Progenitor cell of endocrine pancreas (in vitro differentiated cells): ENCODE measurements at places on chromosomes 3 and 15.
A peak's percentile ranks its signal among the peaks of the same experiment; 100 is the strongest.

DNA sequence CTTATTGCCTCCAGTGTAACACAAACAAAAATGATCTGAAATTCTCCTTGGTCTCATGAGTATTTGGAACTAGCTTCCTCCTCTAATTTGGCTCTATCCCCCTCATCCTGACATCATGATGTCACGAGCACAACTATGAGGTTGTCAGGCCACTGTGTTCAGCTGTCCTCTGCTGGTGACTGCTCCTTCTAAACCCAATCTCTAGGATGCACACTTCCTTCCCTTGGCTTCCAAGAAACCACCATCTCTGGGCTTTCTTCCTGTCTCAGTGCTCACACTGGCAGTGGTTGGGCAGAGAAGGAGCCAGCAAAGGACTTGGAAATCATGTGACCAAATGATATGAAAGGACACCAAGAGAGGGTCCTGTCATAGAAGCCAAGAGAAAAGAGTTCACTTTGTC lies 30.7 kb upstream of the EIF1B start:
- no peak for DNase-seq
- H3K36me3 ChIP-seq: peaks cover 3% of the 10 kb centered on the region
- no peaks in the 10 kb centered on the region for H3K27me3 ChIP-seq
- H3K4me3 ChIP-seq: no peak overlapping the region
- H3K4me1 ChIP-seq: no peaks in the 10 kb centered on the region

GRCh38 chr3:66620296-66620695 lies 119.5 kb upstream of the LRIG1 start:
- H3K27me3 ChIP-seq: peaks cover 5% of the 10 kb centered on the region
- DNase-seq: no peak
- no peaks in the 10 kb centered on the region for H3K4me1 ChIP-seq

GRCh38 chr3:21830541-21830940 lies 79.5 kb upstream of the ZNF385D start:
- no peak for DNase-seq
- no peaks in the 10 kb centered on the region for H3K36me3 ChIP-seq
- H3K4me1 ChIP-seq: peaks cover 5% of the 10 kb centered on the region
- H3K27me3 ChIP-seq: peaks cover 4% of the 10 kb centered on the region
- H3K4me3 ChIP-seq: no peak overlapping the region
- H3K27ac ChIP-seq: no peak overlapping the region

GRCh38 chr15:67143646-67144045 lies 78.2 kb downstream of the SMAD3 start:
- H3K27ac ChIP-seq: no peak overlapping the region
- H3K4me1 ChIP-seq: peaks cover 53% of the 10 kb centered on the region
- no peak overlapping the region for H3K4me3 ChIP-seq
- H3K27me3 ChIP-seq: no peaks in the 10 kb centered on the region

DNA sequence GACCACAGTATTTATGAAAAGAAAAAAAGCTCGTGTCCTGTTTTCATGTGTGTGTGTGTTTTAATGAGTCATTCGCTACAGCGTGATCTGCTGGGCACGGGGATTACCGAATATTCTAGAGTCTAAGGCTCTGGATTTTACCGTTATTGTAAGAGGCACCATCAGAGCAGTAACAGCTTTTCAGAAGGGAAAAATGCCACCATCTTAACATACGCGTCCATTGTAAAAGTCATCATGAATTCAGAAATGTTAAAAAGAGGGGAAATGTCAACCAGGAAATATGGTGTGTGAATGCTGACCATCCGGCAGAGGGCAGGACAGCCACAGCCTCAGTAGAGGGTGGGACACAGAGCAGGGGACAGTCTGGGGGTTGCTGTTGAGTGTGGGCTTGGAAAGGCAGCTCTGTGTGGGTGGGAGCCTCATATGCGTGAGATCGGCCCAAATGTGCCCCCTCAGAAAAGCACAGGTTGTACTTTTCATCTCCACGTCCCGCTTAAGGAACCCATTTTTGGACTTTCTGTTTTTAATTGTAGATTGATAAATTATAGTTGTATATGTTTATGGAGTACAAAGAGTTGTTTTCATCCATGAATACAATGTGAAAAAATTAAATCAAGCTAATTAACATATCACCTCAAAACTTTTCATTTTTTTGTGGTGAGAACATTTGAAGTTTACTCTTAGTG lies 69.6 kb downstream of the ASB7 start:
- DNase-seq: no peak
- no peak overlapping the region for H3K27ac ChIP-seq
- H3K4me1 ChIP-seq: no peaks in the 10 kb centered on the region
- H3K36me3 ChIP-seq: peaks cover 2% of the 10 kb centered on the region
- H3K4me3 ChIP-seq: no peak overlapping the region

GRCh38 chr3:21694506-21694905 lies 56.5 kb downstream of the ZNF385D start:
- DNase-seq: no peak
- H3K4me3 ChIP-seq: no peak overlapping the region
- no peak overlapping the region for H3K27ac ChIP-seq
- H3K27me3 ChIP-seq: no peaks in the 10 kb centered on the region
- H3K36me3 ChIP-seq: no peaks in the 10 kb centered on the region

DNA sequence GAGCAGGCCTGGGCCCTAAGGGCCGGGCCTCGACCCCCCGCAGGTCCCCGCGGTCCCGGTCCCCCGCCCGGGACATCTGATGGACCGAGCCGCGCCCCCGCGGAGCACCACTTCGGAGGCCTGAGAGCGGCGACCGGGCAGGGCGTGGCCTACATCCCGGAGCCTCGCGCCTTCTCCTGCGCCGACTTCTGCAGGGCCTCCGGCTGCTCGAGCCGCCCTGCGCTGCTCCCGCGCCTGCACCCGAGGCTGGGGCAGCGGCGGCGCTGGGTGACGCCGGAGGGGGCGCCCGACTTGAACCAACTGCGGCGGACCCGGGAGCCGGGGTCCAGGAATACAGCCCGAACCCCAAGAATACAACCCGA lies 14.9 kb upstream of the GP9 start:
- DNase-seq: no peak
- peaks cover 6% of the 10 kb centered on the region for H3K4me1 ChIP-seq
- peaks cover 10% of the 10 kb centered on the region for H3K27me3 ChIP-seq
- H3K36me3 ChIP-seq: peaks cover 13% of the 10 kb centered on the region

DNA sequence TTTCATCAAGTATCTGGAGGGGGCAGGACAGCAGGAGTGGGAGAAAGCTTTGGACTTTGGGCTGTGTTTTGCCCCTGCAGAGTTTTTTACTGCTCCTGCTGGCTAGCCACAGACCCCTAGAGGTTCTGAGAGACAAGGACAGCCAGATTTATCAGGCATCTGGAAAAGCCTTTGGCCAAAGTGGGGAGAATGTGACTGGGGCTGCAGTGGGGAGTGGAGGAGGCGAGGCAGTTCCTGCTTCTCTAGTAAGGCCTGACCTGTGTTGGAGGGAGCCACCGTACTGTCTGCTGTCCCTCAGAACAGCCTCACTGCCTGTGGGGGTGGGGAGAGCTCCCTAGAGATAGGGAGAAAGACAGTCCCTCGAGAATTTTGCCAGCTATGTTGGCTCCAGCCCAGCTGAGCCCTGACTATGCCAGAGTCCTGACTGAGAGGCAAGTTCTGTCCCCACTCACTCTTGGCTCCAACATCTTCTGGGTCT lies 2.2 kb downstream of the ALPK3 start:
- peak overlapping the region; percentile 99 for H3K27ac ChIP-seq
- H3K4me1 ChIP-seq: peaks cover 49% of the 10 kb centered on the region
- no peak for DNase-seq
- H3K27me3 ChIP-seq: no peaks in the 10 kb centered on the region

- H3K27me3 ChIP-seq: no peaks in the 10 kb centered on the region
- no peak for DNase-seq
- H3K36me3 ChIP-seq: no peaks in the 10 kb centered on the region
- H3K27ac ChIP-seq: no peak overlapping the region
- no peak overlapping the region for H3K4me3 ChIP-seq
Measured at GRCh38 chr3:23258110-23258509, 55.0 kb downstream of the UBE2E2 start.

GRCh38 chr15:67184208-67184925 lies 70.1 kb downstream of the AAGAB start:
- DNase-seq: no peak
- no peaks in the 10 kb centered on the region for H3K4me1 ChIP-seq
- no peak overlapping the region for H3K27ac ChIP-seq
- H3K27me3 ChIP-seq: no peaks in the 10 kb centered on the region
- H3K4me3 ChIP-seq: no peak overlapping the region

DNA sequence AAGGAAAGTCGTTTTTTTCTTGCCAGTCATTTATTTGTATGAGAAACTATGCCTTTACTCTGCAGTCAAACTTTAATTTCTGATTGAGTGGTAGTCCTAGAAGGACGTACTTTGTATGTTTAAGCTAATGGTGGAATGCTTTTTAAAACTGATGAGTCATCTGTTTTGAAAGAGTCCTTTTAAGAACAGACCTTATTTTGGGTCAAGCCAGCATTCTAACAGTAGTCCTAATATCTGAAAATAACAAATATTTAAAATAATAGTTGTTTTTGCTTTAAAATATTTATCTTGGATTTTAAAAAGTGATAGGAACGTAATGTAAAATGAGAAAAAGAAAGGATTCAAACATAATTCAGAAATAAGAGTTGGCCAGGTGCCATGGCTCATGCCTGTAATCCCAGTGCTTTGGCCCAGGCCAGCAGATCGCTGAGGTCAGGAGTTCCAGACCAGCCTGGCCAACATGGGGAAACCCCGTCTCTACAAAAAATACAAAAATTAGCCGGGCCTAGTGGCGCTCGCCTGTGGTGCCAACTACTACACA lies 1.3 kb upstream of the LRRC58 start:
- DNase-seq: no peak
- peaks cover 14% of the 10 kb centered on the region for H3K4me1 ChIP-seq
- H3K27ac ChIP-seq: no peak overlapping the region
- peaks cover 3% of the 10 kb centered on the region for H3K27me3 ChIP-seq

DNA sequence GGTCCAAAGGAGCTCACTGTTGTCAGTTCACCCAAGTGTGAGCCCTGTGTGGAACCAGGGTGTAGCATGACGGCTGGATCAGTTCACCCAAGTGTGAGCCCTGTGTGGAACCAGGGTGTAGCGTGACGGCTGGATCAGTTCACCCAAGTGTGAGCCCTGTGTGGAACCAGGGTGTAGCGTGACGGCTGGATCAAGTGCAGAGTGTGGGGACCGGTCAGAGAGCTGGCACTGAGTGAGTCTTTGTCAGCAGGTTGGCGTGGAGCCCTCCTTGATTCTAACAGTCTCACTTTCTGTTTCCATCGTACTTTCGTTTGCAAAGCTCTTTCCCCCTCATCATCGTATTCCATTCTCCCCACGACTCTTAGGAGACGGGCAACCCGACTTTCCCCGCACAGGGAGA lies 57.9 kb upstream of the DLG1 start:
- H3K36me3 ChIP-seq: peaks cover 8% of the 10 kb centered on the region
- H3K27ac ChIP-seq: no peak overlapping the region
- H3K4me3 ChIP-seq: no peak overlapping the region
- H3K4me1 ChIP-seq: peaks cover 9% of the 10 kb centered on the region

GRCh38 chr15:76173317-76173834 lies 113.6 kb downstream of the TMEM266 start:
- H3K4me3 ChIP-seq: no peak overlapping the region
- no peaks in the 10 kb centered on the region for H3K4me1 ChIP-seq
- H3K27ac ChIP-seq: peak overlapping the region; percentile 53
- H3K27me3 ChIP-seq: peaks cover 15% of the 10 kb centered on the region
- no peaks in the 10 kb centered on the region for H3K36me3 ChIP-seq

- peaks cover 3% of the 10 kb centered on the region for H3K27me3 ChIP-seq
- H3K27ac ChIP-seq: no peak overlapping the region
- no peaks in the 10 kb centered on the region for H3K4me1 ChIP-seq
- DNase-seq: no peak
- H3K4me3 ChIP-seq: no peak overlapping the region
Measured at GRCh38 chr3:143653493-143653892, 194.8 kb downstream of the SLC9A9 start.

DNA sequence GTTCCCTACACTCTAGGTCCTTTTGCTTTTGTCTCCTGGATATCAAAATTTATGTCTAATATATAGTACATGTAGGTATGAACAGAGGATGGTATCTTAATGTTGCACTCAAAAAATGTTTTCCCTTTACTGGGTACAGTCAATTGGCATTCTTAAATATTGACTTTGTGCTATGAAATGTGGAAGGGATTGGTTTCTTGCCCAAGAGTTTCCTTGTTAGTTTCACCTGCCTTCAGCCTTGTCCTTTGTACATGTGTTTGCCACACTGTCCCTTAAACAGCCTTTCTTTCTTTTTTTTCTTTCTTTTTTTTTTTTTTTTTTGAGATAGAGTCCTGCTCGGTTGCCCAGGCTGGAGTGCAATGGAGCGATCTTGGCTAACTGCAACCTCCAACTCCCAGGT lies 287.1 kb downstream of the SQOR start:
- DNase-seq: no peak
- no peak overlapping the region for H3K27ac ChIP-seq
- H3K4me1 ChIP-seq: peaks cover 12% of the 10 kb centered on the region
- no peaks in the 10 kb centered on the region for H3K27me3 ChIP-seq

DNA sequence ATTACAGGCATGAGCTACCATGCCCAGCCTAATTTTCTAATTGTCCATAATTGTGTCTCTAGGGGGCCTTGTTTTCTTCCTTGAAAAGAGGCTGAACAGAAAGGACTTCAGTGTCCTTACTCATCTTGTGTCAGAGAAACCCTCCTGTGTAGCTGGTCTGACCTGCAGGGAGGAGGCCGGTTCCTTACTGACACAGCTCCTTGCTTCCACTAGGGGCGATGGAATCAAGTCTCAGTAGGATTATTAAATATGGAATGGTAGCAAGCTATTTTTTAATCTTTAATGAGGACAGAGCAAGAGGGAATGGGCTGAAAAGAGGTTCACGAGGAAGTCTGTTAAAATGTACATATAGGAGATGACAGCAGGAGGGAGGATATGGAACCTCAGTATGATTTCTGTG lies 8.6 kb downstream of the LPCAT4 start:
- no peak overlapping the region for H3K27ac ChIP-seq
- no peaks in the 10 kb centered on the region for H3K27me3 ChIP-seq
- H3K36me3 ChIP-seq: peaks cover 12% of the 10 kb centered on the region
- peaks cover 3% of the 10 kb centered on the region for H3K4me1 ChIP-seq
- no peak for DNase-seq

- H3K4me1 ChIP-seq: peaks cover 15% of the 10 kb centered on the region
- H3K27ac ChIP-seq: no peak overlapping the region
- peak overlapping the region; percentile 72 for H3K4me3 ChIP-seq
- H3K27me3 ChIP-seq: peaks cover 48% of the 10 kb centered on the region
- H3K36me3 ChIP-seq: no peaks in the 10 kb centered on the region
- DNase-seq: no peak
Measured at GRCh38 chr3:159765860-159766294, 222.8 kb upstream of the IL12A start.

DNA sequence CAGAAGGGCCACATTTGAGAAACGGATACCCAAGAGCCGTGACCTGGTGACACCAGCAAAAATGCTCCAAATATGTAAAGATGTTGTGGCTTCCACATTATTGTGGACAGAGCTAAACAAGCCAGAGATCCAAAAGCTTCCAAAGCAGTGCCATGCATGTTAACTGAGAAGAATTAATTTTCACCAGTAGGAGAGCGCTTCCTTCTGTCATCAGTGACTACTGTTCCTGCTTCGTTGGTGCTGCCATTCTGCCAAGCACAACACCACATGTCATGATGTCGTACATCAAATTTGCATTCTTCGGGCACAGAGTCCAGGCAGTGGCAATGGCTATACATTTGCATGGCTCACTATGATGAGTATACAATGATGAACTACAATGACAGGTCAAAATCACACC lies 19.1 kb upstream of the CHST2 start:
- no peaks in the 10 kb centered on the region for H3K36me3 ChIP-seq
- H3K27me3 ChIP-seq: no peaks in the 10 kb centered on the region
- no peak overlapping the region for H3K4me3 ChIP-seq
- DNase-seq: no peak
- H3K27ac ChIP-seq: no peak overlapping the region
